ENCODE measurements at places on chromosomes 3 and 15. TPM values are rescaled to one million over a fixed set of nuclear protein-coding genes. Genes with fewer than 3 reads are reported as not detected.

The TP63 gene
- not detected for total RNA-seq

The SLC38A3 gene
- total RNA-seq = not detected

The CCR1 gene
- total RNA-seq = 41.5 TPM

The SPTSSB gene
- not detected for total RNA-seq

The PSMD2 gene
- 207 TPM for total RNA-seq

The LRRC34 gene
- total RNA-seq = 12.0 TPM

The LDHAL6B gene
- total RNA-seq = not detected

The CORO2B gene
- not detected for total RNA-seq

The OR5H6 gene
- total RNA-seq = not detected

- H3K4me3 ChIP-seq = no peak overlapping the region
- H3K36me3 ChIP-seq = no peaks in the 10 kb centered on the region
- H3K4me1 ChIP-seq = no peaks in the 10 kb centered on the region
- no peak overlapping the region for H3K27ac ChIP-seq
- H3K27me3 ChIP-seq = no peaks in the 10 kb centered on the region
Observed at GRCh38 chr3:158492685-158493084, 78.3 kb upstream of the MLF1 start.

DNA sequence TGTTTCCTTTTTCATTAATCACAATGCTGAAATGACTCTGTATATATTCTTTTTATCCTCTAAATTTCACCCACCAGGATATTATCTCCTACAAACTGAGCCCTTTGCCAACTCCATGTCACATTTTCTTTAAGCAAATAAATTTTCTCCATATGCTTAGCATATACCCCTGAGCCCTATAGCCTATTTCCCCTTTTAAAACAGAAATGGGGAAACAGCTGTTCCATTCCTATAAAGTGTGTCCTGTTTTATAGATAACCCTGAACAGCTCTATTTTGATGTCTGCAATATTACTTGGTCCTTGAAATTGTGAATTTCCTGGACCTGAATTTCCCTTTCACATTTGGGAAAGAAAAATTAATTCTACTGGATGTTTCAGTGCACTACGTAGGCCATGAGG is 15.6 kb upstream of the FILIP1L start:
- H3K4me3 ChIP-seq = no peak overlapping the region
- no peak for DNase-seq
- peaks cover 7% of the 10 kb centered on the region for H3K4me1 ChIP-seq
- H3K36me3 ChIP-seq = peaks cover 2% of the 10 kb centered on the region

DNA sequence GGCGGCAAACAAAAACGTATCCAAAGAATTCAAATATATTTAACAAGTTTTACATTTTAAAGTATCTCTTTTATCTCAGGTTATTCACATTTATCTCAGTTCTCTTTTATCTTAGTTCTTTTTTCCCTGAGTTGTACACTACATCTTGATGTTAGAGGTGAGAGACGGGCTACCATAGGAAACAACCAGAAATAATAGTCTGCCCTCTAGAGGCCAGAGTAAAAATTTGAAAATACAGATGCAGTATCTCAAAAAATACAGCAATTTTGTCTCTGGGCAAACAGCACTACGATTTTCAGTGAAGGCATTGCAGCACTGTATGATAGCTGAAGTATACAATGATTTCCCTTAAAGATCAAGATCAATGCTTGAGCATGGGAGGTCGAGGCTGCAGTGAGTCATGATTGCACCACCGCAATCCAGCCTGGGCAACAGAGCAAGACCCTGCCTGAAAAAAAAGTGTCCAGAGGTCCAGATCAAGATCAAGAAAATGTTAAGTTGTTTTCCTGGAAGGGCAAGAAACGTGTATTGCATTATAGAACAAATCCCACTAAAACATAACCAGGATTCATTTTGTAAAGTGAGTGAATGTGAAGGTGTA is 82.6 kb upstream of the ATP11B start:
- H3K27me3 ChIP-seq = peaks cover 7% of the 10 kb centered on the region
- no peak overlapping the region for H3K4me3 ChIP-seq
- H3K36me3 ChIP-seq = no peaks in the 10 kb centered on the region
- DNase-seq = no peak
- no peak overlapping the region for H3K27ac ChIP-seq

DNA sequence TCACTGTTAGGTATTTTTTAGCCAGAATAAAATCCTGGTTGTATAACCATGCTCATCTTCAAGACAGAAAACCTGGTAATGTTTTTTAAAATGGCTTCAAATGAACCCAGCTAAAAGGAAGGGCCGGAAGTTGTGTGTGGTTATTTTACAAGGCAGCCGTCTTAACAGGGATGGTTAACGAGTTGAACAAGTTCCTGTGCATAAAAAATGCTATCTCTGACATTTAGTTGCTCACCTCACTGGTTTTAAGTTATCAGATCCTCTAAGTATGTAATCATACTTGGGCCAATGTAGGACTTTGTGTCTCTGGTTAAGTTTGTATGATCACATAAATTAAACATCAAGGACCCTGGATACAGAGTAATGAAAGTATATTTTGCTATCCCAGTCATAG is 2.1 kb downstream of the ATP11B start:
- peaks cover 36% of the 10 kb centered on the region for H3K36me3 ChIP-seq
- peak overlapping the region; percentile 90 for H3K4me3 ChIP-seq
- peak overlapping the region; percentile 95 for H3K27ac ChIP-seq
- DNase-seq = peak; percentile 73
- H3K27me3 ChIP-seq = no peaks in the 10 kb centered on the region

- peaks cover under 1% of the 10 kb centered on the region for H3K4me1 ChIP-seq
- DNase-seq = no peak
- H3K36me3 ChIP-seq = no peaks in the 10 kb centered on the region
- H3K4me3 ChIP-seq = no peak overlapping the region
- H3K27ac ChIP-seq = no peak overlapping the region
Observed at GRCh38 chr3:114758831-114759699, 388.0 kb downstream of the ZBTB20 start.

- no peaks in the 10 kb centered on the region for H3K4me1 ChIP-seq
- H3K27ac ChIP-seq = no peak overlapping the region
- peak; percentile 25 for DNase-seq
- no peak overlapping the region for H3K4me3 ChIP-seq
- no peaks in the 10 kb centered on the region for H3K27me3 ChIP-seq
Observed at GRCh38 chr3:55434789-55435188, 52.3 kb downstream of the WNT5A start.

DNA sequence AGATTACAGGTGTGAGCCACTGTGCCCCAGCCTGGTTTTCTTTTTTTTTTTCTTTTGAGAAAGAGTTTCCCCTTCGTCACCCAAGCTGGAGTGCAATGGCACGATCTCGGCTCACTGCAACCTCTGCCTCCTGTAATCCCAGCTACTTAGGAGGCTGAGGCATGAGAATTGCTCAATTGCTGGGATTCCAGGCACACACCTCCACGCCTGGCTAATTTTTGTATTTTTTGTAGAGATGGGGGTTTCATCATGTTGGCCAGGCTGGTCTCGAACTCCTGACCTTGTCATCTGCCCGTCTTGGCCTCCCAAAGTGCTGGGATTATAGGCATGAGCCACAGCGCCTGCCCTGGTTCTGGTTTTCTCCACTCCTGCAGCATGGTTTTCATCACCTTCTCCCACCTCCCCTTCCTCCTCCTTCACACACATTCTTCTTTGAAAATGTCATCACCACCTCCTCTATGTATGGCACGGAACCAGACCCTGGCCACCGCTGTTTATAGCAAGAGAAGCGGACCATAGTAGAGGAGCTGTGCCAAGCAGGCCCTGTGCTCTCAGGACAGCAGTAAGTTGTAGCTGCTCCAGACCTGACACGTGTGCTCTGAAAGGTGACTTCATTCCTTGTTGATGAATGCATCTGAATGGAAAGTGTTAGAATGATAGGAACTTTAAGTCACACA is 14.6 kb upstream of the AHSG start:
- H3K4me1 ChIP-seq = no peaks in the 10 kb centered on the region
- no peaks in the 10 kb centered on the region for H3K36me3 ChIP-seq
- no peak overlapping the region for H3K4me3 ChIP-seq
- DNase-seq = no peak
- no peak overlapping the region for H3K27ac ChIP-seq
- H3K27me3 ChIP-seq = peaks cover 3% of the 10 kb centered on the region

DNA sequence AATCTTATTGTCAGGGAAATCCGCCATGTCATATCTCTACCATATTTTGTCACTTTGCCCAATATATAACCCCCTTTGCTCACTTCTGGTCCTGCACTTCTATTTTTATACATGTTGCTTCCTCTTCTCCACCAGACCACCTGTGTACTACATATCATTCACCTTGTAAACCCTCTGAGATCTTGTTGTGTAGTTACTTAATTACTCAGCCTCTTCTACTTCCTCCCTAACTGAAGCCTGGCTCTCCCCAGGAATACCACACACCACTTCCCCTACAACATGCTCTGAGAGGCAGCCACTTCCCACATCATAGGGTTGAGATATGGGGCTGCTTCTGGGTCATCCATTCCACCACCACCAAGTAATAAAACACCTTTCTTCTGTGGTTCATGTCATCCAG is 10.0 kb downstream of the HEXA start:
- peak overlapping the region; percentile 77 for H3K27ac ChIP-seq
- peak; percentile 81 for DNase-seq
- peaks cover 32% of the 10 kb centered on the region for H3K4me1 ChIP-seq

DNA sequence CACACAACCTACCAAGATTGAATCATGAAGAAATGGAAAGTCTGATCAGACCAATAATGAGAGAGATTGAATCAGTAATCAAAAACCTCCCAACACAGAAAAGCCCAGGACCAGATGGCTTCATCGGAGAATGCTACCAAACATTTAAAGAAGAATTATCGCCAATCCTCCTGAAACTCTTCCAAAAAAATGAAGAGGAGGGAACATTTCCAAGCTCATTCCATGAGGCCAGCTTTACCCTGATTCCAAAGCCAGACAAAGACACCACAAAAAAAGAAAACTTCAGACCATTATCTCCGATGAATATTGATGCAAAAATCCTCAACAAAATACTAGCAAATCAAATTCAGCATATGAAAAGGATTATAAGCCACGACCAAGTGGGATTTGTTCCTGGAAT is 94.1 kb downstream of the SENP2 start:
- H3K4me1 ChIP-seq = no peaks in the 10 kb centered on the region
- H3K36me3 ChIP-seq = no peaks in the 10 kb centered on the region
- no peak for DNase-seq
- H3K4me3 ChIP-seq = no peak overlapping the region
- peaks cover 26% of the 10 kb centered on the region for H3K27me3 ChIP-seq

DNA sequence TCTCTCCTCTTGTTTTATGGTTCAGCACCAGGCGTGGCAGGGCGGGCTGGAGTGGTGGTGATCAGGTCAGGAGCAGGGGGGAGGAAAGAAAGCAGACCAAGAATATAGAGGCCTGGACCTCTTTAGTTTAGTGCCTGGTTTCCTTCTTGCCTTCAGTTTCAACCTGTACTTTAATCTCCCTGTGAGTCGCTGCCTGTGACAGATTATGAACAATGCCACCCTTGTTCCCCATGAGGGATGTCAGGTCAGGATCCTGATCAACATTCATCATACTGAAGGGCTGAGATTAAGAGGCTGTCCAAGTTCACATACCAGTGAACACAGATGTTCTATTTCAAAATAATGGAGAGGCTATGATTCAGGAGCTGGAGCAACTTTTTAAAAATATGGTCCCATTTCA is 11.4 kb downstream of the ENTPD3 start:
- no peak overlapping the region for H3K4me3 ChIP-seq
- no peak overlapping the region for H3K27ac ChIP-seq
- no peaks in the 10 kb centered on the region for H3K27me3 ChIP-seq

Data from activated CD8-positive, alpha-beta T cell treated with anti-CD3 and anti-CD28 coated beads, Interleukin-2, amount 10 ng/mL, durations not matched to agents 7 days and 5 days (primary cell).